ENCODE measurements at places on chromosomes 3 and 15.

DNA sequence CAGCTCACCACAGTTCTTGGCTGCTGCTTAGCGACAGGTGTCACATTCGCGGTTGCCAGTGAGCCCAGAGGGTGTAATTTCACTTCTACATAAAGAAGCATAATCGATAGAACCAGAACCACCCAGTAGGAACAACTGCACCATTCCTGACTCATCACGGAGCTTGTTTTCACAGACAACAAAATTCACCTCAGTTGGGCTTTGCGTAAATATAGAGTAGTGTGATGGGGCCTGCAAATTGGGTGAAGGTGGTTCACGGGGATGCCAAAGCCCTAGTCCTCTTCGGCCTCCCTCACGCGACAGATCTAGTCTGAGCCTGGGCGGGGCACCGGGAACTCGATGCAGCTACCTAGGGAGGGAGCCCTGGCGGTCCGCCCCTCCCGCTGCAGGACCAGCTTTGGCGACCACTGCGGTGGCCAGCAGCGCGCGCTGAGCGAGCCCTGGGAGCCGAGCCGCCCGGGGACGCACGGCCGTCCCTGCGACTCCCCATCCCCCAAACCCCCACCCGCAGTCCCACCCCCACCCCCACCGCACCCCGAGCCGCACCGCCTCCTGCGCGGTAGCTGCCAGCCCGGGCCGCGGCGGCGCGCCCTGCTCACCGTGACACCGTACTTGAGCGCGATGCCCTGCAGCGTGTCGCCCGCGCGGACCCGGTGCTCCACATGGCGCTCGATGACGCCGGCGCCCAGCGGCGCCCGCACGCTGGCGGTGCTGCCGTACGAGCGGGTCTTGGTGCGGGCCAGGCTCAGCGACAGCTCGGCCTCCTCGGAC is 519 bp downstream of the LYSMD2 start:
- no peak for DNase-seq

GRCh38 chr3:180611006-180611405 is 9.0 kb downstream of the TTC14 start:
- no peak for DNase-seq

- no peak for DNase-seq
Observed at GRCh38 chr3:125958511-125959316, 10.3 kb upstream of the ROPN1B start.

DNA sequence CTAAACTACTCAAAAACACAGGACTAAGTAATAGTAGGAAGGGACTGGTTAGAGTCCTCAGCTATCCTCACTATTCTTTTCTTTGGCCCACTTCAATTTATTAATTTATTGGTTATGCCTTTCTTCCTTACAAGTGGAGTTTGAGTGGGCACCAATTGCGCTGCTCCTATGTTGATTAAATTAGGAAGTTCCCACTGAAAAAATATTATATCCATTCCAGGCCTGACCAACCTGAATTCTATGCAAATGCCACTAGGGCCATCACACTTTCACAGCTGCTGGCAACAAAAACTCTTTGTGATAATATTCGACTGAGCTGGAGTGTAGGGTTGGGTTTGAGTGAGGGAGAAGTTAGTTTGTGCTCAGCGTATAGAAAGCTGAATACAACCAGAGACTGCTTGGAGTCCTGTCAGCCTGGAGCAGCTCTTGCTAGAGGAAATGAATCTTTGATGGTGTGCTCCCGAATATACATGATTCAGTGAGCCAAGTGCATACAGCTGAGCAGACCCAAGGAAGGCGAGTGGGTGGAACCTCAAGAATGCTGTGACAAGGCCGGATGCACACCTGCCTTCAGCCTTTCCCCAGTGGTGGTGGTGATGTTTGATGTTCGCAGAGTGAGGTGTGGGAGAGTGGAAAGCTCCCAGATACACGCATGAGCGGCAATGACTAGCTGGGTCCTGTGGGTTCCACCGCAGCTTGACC is 1.5 kb downstream of the ARHGEF3 start:
- DNase-seq, result no peak

GRCh38 chr3:108899530-108899929 is 54.1 kb downstream of the GUCA1C start:
- DNase-seq, result no peak

DNA sequence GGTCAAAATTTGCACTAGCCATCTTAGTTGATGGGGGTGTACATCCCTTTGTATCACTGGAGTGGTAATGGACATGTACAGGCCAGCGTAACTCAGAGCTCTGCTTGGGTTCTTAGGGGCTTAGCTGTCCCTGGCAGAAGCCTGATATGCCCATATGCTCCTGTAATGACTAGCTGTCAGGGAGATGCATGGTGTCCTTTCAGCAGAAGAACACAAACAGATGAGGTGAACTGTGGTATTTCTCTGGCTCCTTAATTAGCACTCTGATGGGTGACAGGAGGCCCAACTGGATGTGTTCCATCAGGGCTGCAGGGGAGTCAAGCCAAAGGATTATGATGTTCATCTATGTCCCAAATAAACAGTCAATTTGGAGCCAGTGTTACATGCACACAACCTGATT is 774.5 kb downstream of the AGBL1 start:
- DNase-seq, result no peak

DNA sequence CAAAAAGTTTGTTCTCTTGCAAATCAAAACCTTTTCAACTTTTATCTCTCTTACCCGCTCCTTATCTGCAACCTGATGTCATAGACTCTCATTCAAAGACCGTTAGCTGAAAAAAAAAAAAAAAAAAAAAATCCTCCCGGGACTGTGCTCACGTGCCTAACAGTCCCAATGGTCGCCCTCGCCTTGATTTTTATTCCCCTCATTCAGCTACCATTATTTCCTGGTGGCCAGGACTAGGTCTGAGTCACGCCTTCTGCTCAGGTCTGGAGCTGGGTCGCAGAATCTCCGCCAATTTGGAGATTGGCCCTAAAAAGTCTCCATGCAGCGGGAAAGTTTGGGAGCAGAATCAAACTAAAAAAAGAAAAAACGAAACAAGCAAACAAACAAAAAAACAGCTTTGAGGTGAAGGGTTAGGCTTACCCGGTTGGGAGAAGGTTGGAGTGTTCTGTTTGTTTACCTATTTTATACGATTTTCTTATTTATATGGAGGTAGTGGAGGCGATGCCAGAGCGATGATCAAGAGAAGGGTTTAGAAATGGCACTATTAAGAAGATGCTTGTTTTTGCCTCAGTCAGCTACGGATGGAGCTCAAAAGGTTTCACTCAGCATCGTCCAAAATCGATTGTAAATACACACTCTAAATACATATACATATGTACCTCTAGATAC is 51.1 kb downstream of the ZIC4 start:
- no peak for DNase-seq

- no peak for DNase-seq
Observed at GRCh38 chr15:20351448-20351971, 190.1 kb downstream of the GOLGA6L6 start.

DNA sequence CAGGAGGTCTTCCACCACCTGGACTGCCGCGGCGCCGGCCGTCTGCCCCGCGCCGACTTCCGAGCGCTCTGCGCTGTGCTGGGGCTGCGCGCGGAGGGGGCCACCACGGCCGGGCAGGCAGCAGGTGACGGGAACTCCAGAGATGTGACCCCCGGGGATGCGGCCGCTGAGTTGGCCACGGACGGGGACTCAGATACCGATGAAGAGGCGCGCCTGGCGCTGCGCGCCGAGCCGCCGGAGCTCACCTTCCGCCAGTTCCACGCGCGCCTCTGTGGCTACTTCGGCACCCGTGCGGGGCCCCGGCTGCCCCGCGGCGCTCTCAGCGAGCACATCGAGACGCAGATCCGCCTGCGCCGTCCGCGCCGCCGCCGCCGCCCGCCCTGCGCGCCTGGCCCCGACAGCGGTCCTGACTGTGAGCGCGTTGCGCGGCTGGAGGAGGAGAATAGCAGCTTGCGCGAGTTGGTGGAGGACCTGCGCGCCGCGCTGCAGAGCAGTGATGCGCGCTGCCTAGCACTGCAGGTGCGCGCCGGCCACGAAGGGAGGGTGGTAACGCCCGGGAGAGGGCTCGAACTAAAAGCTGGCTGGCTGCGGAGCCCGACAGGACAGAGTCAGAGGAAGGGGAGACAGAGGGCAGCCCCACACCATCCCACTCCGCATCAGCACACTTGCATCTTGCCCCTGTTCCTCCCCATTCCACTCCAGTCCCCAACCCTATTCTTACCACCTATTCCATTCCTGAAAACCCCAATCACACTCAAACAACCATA is 885 bp downstream of the EFCC1 start:
- peak; percentile 69 for DNase-seq

DNA sequence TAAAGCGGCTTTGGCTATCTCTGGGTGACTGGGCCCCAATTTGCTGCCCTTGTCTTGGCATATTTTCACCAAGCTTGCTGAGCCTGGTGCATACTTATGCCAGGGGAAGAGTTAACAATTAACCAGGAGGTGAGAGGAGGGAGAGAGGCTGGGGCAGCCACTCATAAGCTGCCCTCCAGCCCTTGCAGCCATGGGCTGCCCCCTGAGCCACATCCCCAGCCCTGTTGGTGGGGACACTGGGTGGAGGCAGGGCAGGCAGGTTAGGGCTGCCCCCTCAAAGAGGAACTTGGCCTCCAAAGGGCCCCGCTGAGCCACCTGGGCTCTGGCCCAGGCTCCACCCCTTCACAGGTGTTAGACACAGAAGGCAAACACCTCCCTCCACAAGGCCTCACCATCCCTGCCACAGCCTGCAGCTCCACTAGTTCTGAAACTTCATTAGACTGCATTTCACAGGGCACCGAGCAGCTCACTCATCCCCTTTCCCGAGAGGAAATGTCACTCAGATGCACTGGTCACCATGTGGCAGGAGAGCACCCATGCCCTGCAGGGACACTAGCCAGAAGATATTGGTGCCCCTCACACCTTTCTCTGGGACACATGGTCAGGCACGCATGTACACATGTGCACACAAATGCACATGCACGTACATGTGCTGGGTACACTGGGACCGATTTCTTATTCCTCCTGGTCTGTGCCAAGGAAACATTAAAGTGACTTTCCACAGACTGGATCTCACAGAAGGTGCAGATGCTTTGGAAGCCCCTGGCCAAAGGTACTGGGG is 20.2 kb downstream of the AMOTL2 start:
- DNase-seq, result no peak

DNA sequence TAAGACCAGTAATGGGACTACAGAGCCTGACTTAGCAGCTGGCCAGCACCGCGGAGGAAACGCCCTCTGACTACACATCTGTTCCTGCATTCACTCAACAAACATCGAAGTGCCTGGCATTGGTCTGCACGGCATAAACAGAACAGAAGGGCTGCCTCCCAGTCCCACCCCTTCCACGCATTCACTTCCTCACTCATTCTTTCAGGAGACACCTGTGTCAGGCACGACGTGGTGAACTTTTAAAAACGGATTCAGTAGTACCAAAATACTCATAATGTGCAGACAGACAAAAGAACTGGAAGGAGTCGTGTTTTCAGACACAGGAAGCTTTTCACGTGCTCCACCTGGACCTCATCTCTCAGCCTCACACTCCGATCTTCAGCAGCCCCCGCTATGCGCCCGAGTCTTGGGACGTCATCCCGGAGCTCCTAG is 123.3 kb downstream of the XXYLT1 start:
- DNase-seq, result no peak

DNA sequence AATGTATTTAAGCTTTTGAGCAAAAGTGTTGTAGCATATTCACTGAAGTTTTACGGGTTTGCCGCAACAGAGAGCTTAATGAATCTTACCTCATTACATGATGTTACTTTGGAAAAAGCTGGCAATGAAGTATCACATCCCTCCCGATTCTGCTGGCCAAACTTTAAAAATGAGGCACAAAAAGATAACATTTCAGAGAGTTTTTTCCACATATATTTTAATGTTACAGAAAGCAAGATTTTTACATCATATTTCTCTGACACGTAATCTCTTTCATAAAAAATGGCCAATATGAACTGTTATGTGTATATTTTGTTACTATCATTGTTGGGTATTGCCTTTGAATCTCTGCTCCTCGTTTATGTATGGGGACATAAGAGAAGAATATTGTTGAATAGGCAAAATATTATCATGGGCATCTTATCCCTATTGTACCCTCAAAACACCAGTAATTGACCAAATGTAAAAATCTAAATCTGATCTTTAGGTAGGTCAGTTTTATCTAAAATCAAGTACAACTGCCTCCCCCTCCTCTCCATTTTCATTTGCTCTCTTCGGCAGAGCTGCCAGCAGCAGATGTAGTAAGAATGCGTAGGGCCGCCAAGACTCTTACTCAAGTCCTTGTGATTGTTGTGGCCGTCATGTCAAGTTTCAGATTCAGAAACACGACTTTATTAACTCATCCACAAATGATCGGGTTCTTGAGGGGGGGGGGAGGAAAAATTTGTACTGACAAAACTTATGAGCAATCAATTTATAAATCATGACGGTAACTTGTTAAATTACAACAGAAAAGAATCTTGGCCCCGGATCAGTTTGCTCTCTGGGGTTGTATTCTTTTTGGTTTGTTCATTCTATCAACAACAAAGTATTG is 106.7 kb upstream of the THRB start:
- no peak for DNase-seq
